GM23248 (cell line): ENCODE measurements at places on chromosomes 11 and 22. TPM values are rescaled to one million over a fixed set of nuclear protein-coding genes. Genes with fewer than 3 reads are reported as not detected.

PATE2 gene
- not detected in 2 replicates for total RNA-seq

GGT5 gene
- total RNA-seq, result 0.38 and 1.3 TPM in 2 replicates

TMEM25 gene
- 4.2 and 10.6 TPM in 2 replicates for total RNA-seq

- H3K27me3 ChIP-seq, result peaks cover 32% of the 10 kb centered on the region
- no peak overlapping the region for H3K4me3 ChIP-seq
- DNase-seq, result no peak
- no peaks in the 10 kb centered on the region for H3K4me1 ChIP-seq
These were observed 72.8 kb upstream of the ALX4 start for GRCh38 chr11:44382656-44383240.

DNA sequence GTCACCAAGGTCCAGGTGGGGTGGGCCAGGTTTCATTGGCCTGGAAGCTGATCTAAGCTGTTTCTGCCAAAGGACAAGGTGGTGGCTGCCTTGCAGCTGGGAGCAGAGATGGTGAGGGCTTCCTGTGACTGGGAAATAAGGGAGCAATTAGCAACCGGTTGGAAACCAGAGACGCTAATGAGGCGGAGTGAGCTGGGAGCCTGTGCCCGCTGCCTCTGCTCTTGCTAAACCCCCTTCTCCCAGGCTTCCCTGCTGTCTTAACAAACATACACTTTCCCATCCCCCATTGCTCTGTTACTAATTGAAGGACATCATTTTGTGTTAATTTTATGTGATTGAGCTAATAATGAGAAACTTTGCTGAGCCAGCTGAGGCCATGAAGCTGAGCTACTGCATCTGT, 121.8 kb downstream of the INSC start:
- H3K27me3 ChIP-seq, result no peaks in the 10 kb centered on the region
- H3K36me3 ChIP-seq, result no peaks in the 10 kb centered on the region
- H3K27ac ChIP-seq, result no peak overlapping the region
- no peaks in the 10 kb centered on the region for H3K4me1 ChIP-seq
- no peak overlapping the region for H3K4me3 ChIP-seq

DNA sequence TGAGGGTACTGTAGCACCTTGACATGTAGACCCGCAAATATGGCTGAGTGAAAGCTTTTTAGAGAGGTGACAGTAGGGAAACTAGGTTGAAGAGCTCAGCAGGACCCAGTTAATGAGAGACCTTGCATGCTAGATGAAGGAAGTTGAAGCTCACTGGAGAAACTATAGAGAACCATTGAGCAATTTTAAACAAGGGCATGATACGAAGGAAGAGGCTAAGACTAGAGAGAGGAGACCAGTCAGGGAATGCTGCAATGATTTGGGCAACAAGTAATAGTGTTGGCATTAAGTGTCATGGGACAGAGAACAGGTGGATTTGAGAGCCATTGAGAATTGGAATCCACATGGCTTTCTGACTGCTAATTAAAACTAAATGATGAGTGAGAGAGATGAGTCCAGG, 4.1 kb downstream of the OLFML1 start:
- no peaks in the 10 kb centered on the region for H3K36me3 ChIP-seq
- peaks cover 36% of the 10 kb centered on the region for H3K4me1 ChIP-seq
- no peak overlapping the region for H3K4me3 ChIP-seq
- peak; percentile 10 for DNase-seq

GRCh38 chr22:16866167-16866566, 41.0 kb upstream of the XKR3 start:
- H3K4me1 ChIP-seq, result peaks cover 7% of the 10 kb centered on the region
- H3K27me3 ChIP-seq, result no peaks in the 10 kb centered on the region
- no peaks in the 10 kb centered on the region for H3K36me3 ChIP-seq

DNA sequence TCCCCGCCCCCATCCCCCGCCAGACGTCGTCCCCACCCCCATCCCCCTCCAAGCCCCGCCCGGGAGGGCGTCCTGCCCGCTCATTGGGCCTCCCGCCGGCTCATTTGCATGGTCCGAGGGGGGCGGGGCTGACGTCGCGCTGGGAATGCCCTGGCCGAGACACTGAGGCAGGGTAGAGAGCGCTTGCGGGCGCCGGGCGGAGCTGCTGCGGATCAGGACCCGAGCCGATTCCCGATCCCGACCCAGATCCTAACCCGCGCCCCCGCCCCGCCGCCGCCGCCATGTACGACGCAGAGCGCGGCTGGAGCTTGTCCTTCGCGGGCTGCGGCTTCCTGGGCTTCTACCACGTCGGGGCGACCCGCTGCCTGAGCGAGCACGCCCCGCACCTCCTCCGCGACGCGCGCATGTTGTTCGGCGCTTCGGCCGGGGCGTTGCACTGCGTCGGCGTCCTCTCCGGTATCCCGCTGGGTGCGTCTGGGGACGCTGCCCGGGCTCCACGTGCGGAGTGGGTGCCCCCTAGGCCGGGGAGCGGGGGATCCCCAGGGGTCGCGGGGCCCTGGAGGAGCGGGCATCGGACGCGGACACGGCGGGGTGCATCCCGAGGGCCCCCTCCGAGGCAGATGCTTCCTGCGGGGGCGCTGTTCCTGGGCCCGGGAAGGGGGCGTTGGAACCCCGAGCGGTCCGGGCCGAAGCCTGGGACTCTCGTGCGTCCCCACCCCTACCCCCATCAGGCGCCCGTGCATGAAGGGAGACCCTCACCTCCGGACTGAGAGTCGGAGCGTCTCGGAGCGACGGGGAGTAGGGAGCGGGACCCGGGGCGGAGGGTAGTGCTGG, at the start of gene PNPLA3:
Gene PNPLA3, plus strand, starts transcription at position 175 of the 834 bp plus-strand sequence. Its CDS starts 107 bp downstream, at position 282.
- H3K4me3 ChIP-seq, result peak within 1 kb of the TSS; percentile 71
- no peaks in the 10 kb centered on the region for H3K27me3 ChIP-seq
- DNase-seq, result peak; percentile 90
- H3K36me3 ChIP-seq, result no peaks in the 10 kb centered on the region
- H3K27ac ChIP-seq, result no peak within 1 kb of the TSS

DNA sequence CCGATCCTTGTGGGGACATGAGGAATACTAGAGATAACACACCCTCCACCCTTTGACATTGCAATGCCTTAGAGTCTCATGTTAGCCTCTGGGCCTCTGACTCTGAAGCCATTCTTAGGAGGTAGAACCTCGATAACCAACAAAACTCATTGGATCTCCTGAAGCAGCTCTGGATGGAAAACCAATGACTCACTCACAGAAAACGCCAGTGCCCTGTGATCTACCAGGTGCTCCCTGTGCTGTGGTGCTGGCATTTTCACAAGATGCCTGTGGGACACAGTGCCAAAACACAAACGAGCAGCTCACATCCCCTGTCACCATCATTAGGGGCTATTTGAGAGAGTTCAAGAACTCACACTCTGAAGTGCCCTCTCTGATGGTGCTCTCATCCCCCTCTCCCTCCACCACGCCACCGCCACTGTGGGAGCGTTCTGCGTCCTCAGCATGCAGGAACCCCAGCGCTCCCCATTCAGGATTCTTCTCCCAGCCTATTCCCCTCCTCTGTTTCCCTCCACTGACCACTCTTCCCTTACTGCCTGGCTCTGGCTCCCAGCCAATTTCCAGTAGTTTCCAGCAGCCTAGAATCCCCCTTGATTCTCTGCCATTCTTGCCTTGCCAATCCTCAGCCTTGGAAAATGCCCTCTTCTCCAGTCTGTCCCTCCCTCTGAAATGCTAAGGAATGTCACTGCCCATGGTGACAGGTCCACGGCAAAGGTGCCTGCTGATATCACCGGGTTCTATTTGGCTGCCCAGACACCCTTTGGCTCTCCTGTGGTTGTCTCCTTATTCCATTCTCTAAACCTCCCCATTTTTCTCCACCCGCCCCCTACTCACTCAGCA, 4.7 kb upstream of the POLD4 start:
- H3K4me3 ChIP-seq, result no peak overlapping the region
- no peaks in the 10 kb centered on the region for H3K27me3 ChIP-seq
- peak; percentile 74 for DNase-seq
- peaks cover 5% of the 10 kb centered on the region; the same call in 1 of the 2 replicates for H3K36me3 ChIP-seq
- H3K4me1 ChIP-seq, result peaks cover 52% of the 10 kb centered on the region

DNA sequence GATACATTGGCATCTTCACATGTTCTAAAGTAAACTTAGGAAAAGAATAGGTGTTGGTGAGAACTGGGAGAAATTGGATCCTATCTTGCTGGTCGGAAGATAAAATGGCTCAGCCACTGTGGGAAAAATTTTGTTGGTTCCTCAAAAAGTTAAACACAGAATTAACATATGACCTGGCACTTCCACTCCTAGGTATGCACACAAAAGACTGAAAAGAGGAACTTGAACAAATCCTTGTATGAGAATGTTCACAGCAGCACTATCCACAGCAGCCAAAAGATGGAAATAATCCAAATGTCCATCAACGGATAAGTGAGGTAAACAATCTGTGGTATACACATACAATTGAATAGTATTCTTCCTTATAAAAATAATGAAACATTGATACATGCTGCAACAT, 4.8 kb upstream of the TPH1 start:
- DNase-seq, result no peak
- no peak overlapping the region for H3K27ac ChIP-seq
- no peak overlapping the region for H3K4me3 ChIP-seq
- no peaks in the 10 kb centered on the region for H3K4me1 ChIP-seq
- H3K27me3 ChIP-seq, result peaks cover 23% of the 10 kb centered on the region

GRCh38 chr11:120698918-120699317, 187.4 kb downstream of the GRIK4 start:
- peaks cover 12% of the 10 kb centered on the region for H3K27me3 ChIP-seq
- no peak overlapping the region for H3K4me3 ChIP-seq
- H3K27ac ChIP-seq, result no peak overlapping the region
- no peaks in the 10 kb centered on the region for H3K36me3 ChIP-seq
- H3K4me1 ChIP-seq, result no peaks in the 10 kb centered on the region

GRCh38 chr11:128491195-128491936, 96.0 kb downstream of the ETS1 start:
- H3K4me1 ChIP-seq, result peaks cover 81% of the 10 kb centered on the region
- no peak overlapping the region for H3K4me3 ChIP-seq
- no peaks in the 10 kb centered on the region for H3K27me3 ChIP-seq
- H3K36me3 ChIP-seq, result peaks cover 34% of the 10 kb centered on the region
- peak overlapping the region; percentile 98 for H3K27ac ChIP-seq
- peak; percentile 36 for DNase-seq

DNA sequence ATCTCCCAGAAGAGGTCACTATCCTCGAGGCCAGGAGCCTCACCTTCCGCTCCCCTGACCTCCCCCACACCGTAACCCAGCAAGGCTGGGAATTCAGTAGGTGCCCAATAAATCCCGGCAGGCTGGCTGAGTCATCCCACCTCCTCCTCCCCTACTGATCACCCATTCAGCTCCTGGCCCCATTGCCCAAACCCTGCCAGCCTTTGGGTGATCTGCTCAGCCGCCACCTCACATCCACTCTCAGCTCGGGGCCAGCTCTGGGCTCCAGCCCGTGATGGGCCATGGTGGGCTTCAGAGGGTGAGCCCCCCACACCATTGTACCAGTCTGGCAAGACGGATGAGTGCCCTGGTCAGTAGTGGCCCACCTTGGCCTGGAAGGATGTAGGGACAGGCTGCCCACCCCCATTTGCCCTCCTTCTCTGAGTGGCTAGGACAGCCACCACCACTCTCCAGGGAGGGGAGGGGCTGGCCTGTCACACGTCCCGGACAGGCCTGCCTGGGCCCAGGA, 8.2 kb downstream of the TRPM5 start:
- no peaks in the 10 kb centered on the region for H3K36me3 ChIP-seq
- peaks cover 20% of the 10 kb centered on the region; the same call in 1 of the 2 replicates for H3K27me3 ChIP-seq
- no peak for DNase-seq
- H3K4me3 ChIP-seq, result no peak overlapping the region

DNA sequence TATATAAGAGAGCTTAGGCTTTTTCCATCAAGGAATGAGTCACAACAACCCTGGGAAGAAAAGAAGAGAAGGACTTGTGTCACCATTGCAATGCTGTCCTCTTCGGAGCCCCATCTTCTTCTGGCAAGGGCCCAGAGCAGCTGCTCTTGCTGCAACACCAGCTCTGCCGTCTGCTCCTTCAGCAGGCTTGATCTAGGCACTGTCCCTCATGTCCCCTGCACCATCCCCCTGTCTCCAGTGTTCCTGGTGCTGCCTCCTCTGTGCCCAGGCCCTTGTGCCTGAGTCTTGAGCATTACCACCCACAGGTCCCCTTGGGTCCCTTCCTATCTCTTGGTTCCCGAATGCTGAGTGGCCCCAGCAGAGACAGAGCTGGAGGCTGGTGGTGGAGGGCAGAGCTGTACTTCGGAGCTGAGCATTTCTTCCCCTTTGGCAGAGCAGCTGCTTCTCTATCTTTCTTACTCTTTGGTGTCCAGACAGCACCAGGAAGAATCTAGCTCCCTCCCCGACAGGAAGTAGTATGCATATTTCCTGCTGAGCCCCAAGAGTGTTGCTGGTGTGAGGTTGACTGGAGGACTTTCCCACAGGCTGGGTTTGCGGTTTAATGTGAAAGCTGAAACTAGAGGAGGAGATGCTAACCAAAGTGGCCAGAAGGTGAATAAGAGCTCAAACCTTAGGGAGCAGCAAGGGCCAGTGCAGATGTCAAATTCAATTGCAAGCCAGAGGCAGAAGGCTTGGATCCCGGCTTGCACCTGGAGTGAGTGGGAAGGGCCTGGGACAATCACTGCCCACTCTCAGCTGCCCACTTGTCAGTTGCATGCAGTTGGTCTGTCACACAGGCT, 27.8 kb downstream of the WEE1 start:
- peak; percentile 51 for DNase-seq
- H3K27me3 ChIP-seq, result no peaks in the 10 kb centered on the region
- no peak overlapping the region for H3K4me3 ChIP-seq
- 0 out of 2 replicates have a peak, but pooled peaks cover 3% of the 10 kb centered on the region for H3K4me1 ChIP-seq

DNA sequence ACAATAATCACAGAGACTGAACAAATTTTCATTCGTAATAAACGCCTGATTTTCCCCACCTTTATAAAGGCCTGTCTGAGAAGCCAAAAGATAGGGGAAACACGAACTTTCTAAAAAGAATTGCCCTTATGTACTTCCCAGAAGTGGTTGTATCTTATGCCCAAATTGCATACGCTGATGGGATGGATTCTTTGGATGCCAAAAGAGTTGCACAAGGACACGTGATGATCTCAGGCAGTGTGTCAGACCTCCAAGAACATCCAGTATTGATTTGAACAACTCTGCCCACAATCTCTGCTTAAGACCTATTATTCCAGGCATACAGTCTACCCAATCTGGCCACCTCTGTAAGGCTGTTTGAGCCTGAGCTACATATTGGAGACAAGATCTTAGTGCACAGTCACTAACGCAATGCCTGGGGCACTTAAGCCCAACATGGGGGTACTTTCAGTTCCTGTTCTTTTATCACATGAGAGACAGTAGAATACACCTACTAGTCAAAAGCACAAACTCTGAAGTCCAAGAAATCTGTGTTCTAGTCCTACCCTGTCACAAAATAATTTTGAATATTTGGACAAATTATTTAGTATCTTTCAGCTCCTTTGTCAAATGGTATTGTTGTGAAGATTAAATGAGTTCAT, 38.9 kb downstream of the OR10A6 start:
- peak overlapping the region; percentile 69 for H3K27ac ChIP-seq
- no peaks in the 10 kb centered on the region for H3K27me3 ChIP-seq
- peak; percentile 85 for DNase-seq
- H3K4me3 ChIP-seq, result peak overlapping the region; percentile 8; the same call in 1 of the 2 replicates

GRCh38 chr22:46180370-46181137, 30.2 kb downstream of the PPARA start:
- H3K4me1 ChIP-seq, result peaks cover 7% of the 10 kb centered on the region
- peaks cover 6% of the 10 kb centered on the region for H3K36me3 ChIP-seq
- peak; percentile 19 for DNase-seq
- H3K4me3 ChIP-seq, result no peak overlapping the region

GRCh38 chr11:64391839-64392238, 32.9 kb downstream of the RPS6KA4 start:
- H3K4me3 ChIP-seq, result no peak overlapping the region
- no peaks in the 10 kb centered on the region for H3K4me1 ChIP-seq
- peaks cover 43% of the 10 kb centered on the region; the same call in 1 of the 2 replicates for H3K27me3 ChIP-seq
- H3K27ac ChIP-seq, result no peak overlapping the region

GRCh38 chr11:126514061-126514693, 158.7 kb downstream of the ST3GAL4 start:
- H3K27ac ChIP-seq, result no peak overlapping the region
- H3K4me1 ChIP-seq, result no peaks in the 10 kb centered on the region
- peak; percentile 27 for DNase-seq

- H3K36me3 ChIP-seq, result no peaks in the 10 kb centered on the region
- H3K4me1 ChIP-seq, result peaks cover 20% of the 10 kb centered on the region
These were observed 258.9 kb downstream of the DYNC2H1 start for GRCh38 chr11:103368145-103368544.
